ENCODE measurements at places on chromosomes 1 and 21.

GRCh38 chr1:216778737-216779136 is 55.5 kb upstream of the ESRRG start:
- no peak for DNase-seq

DNA sequence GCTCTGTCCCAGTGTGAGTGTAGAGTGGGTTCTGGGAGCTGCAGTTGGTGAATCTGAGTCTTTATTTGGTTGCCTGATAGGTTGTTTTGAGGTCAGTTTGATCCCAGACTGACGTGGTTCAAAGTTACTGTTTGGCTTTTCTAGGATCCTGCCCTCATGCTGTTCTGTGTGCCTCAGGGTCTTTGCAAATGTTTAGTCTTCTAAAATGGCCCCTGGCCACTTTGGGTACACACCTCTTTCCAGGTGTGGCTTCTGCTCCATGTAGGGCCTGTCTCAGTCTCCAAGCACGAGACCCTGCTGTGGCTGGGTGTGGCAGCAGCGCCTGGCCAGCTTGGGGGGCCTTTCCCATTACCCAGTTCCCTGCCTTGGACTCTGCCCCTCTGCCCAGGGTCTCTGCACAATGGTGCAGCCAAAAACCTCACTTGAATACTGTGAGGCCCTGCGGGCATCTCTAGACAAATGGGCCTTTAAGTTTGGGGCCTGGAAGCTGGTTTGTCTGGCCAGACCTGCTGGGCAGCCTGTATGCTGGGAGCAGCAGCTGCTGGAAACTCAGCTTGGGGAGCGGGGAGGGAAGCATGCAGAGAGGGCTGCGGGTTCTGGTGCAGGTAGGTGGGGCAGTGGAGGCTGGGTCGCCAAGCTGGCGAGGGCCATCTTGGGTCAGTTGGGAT is 5.6 kb downstream of the PTPRF start:
- DNase-seq: no peak

- DNase-seq: no peak
Observed at GRCh38 chr1:59701376-59701775, 113.4 kb upstream of the HOOK1 start.

GRCh38 chr21:32653326-32653901 is 41.2 kb upstream of the CFAP298 start:
- no peak for DNase-seq

DNA sequence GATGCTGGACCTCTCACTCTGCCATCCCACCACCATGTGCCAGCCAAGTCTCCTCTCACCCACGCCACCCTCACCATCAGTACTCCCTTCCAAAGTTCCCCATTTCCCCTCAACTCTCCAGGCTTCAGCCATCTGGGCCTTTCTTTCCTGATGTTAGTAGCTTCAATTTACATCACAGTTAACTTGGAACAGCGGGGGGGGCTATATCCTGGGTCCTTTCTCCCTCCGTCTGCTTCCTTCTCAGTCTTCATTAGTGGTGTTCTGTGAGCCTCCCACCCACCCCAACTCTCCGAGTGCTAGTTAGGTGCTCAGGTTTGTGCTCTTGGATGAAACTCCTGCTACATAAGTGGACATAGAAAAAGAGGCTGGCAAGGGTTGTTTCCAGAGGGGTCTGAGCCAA is 31.9 kb downstream of the KCNC4 start:
- no peak for DNase-seq

DNA sequence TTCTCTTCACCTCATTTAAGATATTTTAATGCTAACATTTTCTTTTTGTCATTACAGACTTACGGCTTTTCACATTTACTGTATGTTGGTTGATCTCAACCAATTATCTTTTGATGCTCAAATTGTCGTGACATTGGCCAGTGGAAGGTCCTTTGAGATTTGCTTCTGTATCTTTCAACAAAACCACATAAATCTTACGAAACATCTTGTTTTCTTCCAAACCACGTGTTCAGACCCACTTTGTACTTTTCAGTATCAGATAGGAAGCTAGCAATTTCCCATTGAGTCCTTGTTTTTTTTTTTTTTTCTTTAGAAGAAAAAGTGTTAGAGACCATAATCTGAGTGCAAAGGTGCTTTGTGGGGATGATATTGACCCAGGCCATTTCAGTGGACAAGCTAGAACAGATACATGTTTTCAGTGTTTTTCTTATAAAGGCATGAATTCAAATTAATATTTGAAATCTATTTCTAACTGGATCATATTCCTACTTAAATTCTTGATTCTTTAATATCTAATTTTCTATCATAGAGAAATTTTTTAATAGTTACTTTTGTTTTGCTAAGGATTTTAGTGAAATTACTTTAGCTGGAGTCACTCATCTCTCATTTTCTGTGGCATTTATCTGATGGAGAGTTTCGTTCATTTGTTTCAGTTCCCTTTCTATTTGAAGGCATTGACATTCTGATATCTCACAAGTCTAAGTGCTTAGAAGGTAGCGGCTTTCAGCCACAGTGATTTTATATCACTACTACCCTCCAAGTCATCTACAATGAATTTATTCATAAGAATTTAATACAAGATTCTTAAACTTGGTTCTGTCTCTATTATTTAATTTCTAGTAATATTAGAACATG is 26.7 kb downstream of the ATG4C start:
- DNase-seq: no peak

DNA sequence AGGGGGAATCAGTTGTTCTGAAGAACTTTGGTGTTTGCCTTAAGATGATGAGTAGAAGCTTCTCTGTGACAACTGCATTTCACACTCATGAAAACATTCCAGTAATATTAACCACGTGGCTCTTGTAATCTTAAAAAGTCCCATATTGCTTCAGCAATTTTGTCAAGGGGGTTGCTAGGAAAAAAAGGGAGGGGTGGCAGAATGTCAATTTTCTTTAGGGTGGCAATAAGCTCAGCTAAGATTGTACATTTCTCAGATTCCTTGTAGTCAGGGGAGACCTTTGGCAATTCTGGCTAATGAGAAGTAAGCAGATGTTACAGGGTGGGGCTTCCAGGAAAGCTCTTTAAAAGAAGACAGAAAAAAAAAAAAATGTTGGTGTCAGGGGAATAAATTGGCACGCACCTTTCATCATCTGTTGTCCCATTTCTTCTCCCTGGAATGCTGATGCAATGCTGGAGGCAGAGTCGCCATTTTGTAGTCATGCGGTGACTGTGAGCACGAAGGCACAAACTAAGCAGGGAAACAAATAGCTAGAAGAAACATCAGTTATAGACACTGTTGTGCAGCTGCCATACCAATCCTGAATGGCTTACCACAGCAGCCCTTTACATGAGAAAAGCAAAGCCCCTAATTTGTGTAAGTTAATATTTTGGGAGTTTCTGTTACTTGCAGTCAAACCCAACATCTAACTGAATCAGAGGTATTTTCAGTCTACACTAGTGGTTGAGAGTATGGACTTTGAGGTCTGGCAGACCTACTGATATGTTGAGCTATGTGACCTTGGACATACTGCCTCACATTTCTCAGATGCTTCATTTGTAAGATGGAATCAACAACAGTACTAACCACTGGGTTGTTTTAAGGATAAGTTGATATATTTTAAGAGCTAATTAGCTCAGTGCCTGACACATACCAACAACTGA is 56.1 kb upstream of the MRPS6 start:
- no peak for DNase-seq

- DNase-seq: no peak
Observed at GRCh38 chr1:33821291-33821690, 42.6 kb upstream of the HMGB4 start.

DNA sequence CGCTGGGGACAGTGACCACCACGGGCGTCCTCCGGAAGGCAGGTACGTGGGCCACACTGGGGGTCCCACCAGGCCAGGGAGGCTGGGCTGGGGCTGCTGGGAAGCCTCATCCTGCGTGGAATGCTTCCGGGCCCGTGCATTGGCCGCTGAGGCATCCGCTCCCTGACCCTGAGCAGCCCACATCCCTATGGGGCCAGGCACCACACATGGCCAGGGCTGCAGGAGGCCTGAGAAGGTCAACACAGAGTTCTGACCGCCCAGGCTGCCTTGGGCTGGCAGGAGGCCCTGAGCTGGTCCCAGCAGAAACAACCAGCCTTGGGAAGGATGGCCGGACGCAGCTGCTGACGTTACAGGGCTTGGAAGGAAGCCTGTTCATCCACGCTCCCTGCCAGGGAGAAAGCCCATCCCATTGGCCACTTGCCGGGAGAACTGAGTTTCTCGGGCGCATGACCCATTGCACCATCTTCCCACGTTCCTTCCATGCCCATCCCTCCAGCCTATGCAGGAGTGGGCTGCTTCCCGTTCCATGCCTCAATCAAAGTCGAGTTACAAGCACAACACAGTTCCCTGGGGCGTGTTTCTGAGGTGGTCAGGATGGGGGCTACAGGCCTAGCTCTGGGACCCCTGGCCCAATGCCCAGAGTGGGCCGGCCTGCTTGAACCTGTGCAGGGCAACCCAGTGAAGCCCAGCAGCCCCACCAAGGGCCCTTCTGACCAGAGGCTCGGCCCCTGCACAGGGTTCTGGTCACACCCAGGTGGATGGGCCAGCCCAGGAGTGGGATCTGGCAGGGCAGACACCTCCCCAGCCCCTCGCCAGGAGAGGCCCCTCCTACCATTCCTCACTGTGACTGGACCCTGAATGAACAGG is 31.7 kb downstream of the TRIM11 start:
- DNase-seq: no peak

DNA sequence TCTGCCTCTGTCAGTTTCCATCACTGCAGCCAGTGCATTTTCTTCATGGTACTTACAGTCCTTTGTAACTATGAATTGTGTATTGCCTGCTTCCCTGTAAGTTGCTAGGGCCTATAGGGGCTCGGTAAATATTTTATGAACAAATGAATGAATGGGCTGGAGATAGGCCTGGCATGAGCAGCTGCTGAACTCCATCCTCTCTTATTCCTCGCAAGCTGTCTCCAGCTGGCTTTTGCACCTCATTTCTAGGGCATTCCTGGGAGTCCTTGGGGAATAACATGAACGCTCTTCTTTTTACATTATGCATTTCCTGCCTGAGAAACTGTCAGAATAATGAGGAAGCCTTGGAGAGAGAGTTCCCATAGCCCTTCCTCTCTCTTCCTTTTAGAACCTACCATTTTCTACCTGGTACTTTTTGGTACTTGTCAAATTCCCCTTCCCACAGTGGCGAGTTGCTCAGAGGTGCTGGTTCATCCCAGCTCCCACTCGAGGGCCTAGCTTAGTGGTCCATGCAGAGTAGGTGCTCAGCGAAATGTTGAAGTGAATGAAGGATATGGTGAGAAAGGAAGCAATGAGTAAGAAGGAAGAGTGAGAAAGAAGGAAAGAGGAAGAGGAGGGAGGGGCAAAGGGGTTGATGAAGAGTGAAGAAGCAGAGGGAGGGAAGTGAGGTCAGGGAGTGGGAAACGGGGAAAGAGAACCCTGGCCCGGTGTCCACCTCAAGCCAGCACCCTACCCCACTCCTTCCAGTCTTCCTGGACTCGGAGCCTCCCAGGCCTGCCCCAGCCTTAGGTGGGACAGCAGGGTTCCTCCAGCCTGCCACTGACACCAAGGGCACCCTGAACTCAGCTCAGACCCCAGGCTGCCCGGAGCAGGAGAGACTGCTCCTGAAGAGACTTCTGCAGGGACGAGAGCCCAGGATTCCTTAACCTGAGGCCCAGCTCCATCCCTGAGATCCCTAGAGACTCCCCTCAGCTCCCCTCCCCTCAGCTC is 29.6 kb downstream of the KCNC4 start:
- no peak for DNase-seq

DNA sequence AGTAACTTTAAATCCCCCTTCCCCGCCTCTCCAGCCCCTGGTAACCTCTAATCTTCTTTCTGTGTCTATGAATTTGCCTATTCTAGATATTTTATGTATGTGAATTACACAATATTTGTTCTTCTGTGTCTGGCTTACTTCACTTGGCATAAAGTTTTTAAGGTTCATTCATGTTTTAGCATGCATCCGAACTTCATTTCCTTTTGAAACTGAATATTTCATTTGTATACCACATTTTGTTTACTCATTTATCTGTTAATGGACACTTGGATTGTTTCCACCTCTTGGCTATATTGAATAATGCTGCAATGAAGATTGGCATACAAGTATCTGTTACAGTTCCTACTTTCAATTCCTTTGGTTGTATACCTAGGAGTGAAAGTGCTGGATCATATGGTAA is 205.3 kb downstream of the TM2D1 start:
- no peak for DNase-seq

GRCh38 chr1:96865731-96866685 is 144.4 kb downstream of the PTBP2 start:
- DNase-seq: peak; percentile 4

- no peak for DNase-seq
Observed at GRCh38 chr1:150619576-150620509, 9.6 kb downstream of the ENSA start.

- no peak for DNase-seq
Observed at GRCh38 chr1:81192647-81193642, 607.8 kb upstream of the ADGRL2 start.

GRCh38 chr1:42676534-42677087 is 5.6 kb upstream of the YBX1 start:
- DNase-seq: no peak

DNA sequence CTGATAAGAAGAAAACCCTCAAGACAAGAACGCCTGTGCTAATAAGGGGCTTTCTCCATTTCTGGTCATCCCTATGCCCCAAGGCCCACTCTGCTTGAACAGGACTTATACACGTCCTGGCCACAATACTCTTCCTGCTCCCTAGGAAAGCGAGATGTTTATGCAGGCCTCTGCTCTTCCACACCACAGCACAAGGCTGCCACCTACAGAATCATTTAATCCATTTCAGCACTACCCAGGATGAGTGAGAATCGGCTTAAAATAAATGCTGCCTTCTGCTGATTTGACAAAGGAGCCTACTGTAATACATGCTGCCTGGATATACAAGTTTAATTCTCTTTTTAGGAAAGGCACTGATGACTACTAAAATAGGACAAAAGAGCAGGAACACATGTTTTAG is 29.4 kb downstream of the FRRS1 start:
- no peak for DNase-seq

GRCh38 chr1:188017921-188018320 is 1189.2 kb downstream of the PLA2G4A start:
- no peak for DNase-seq

- no peak for DNase-seq
Observed at GRCh38 chr1:23558872-23559135, 497 bp downstream of the ID3 start.

GRCh38 chr1:205650241-205650640 is 18.4 kb upstream of the ELK4 start:
- no peak for DNase-seq

- DNase-seq: no peak
Observed at GRCh38 chr21:39340687-39341086, 8.2 kb downstream of the HMGN1 start.

- DNase-seq: no peak
Observed at GRCh38 chr1:173409613-173410012, 67.5 kb upstream of the PRDX6 start.

- DNase-seq: no peak
Observed at GRCh38 chr1:3170561-3171453, 101.8 kb downstream of the PRDM16 start.

GRCh38 chr1:98903261-98903660 is 101.4 kb downstream of the PLPPR5 start:
- no peak for DNase-seq

- no peak for DNase-seq
Observed at GRCh38 chr1:223339861-223340260, 24.1 kb downstream of the SUSD4 start.

- no peak for DNase-seq
Observed at GRCh38 chr1:11989669-11990068, 9.4 kb downstream of the MFN2 start.
